Caco-2 (cell line): ENCODE measurements at places on chromosomes 5 and 9. TPM values are rescaled to one million over a fixed set of nuclear protein-coding genes. Genes with fewer than 3 reads are reported as not detected.
A peak's percentile ranks its signal among the peaks of the same experiment; 100 is the strongest.

DNA sequence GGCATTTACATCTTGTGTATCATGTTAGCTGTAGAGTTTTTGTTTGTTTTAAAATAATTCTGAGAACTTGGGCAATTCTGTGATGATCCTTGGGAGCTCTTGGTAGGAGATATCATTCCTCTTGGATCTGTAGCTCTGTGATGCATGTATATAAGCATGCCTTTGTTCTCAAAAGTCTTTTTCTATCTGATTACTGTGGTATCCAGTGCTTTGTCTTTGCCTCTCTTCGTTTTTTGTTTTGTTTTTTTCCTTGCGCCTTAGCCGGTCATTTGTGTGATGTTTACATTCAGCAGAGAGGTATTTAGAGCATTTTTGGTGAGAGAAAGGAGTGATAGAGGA, 110.0 kb downstream of the PAM start:
- DNase-seq = no peak

GRCh38 chr5:35038891-35039290, 8.9 kb downstream of the AGXT2 start:
- no peak for DNase-seq

DNA sequence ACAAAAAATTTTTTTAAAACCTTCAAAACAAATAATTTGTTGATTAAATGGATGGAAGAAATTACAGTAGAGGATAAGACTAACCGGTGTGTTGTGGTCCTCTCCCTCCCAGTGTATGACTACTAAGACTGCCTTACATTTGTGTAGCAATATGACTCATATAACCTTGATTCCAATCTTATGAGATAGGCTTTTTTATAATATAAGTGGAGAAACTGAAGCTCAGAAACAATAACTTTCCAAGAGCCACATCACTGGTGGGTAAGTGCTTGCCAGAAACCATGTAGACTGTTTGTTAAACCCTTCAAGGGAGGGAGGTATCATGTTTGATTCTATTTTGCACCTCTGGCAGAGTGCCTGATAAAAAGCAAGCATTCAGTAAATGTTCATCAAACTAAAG, 47.5 kb downstream of the NLN start:
- DNase-seq = no peak

DNA sequence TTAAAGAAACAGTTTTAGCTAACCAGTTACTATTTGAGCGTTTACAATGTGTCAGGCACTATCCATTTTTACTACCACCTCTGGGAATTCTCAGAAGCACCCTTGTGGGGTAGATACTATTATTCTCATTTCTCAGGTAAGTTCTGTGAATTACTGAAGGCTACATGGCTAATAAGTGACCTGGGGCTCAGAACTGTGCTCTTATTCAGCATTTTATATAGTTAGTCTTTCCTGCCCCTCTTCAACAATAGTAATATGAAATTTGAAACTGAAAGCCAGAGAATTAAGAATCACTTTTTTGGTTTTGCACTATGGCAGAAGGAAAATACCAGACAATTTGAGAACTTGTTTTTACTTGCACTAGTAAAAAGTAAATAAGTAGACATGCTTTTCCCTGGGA, 11.8 kb downstream of the ELL2 start:
- no peak for DNase-seq

DNA sequence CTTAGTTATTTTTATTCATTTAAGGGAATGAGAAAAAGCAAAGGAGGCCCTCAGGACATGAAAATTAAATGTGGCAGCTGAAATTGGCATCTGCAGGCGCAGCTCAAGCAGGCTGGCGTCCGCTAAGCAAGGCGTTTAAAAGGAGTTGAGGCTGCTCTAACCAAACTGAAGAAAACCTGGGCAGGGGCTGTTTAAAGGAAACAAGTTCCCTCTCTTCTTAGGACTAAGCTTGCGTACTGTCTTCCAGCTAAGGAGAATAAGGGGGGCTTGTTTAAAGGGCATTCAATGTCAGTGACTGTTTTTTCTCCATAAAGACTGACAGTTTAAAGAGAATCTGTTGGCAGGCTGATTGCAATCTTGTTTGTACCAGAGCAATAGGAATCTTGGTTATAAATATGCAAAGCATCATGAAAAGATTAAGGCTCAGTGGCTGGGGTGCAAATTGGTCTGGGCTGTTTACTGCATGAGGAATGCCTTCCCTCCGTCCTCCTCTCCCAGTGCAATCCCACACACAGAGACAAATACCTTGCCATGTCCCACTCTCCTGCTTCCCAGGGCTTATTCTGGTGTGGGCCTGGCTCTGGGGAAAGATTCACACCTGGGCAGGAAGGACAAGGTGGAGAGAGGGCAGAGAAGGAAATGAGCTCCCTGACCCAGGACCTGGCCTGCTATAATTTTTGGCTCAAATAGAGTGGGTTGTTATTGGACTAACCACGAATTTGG, 85.9 kb upstream of the LIFR start:
- DNase-seq = no peak

- DNase-seq = peak; percentile 59
Observed at GRCh38 chr5:124599028-124599973, 147.1 kb downstream of the ZNF608 start.

GRCh38 chr5:389891-390622, 52.9 kb upstream of the EXOC3 start:
- no peak for DNase-seq

- no peak for DNase-seq
Observed at GRCh38 chr9:33795819-33796218, 458 bp downstream of the PRSS3 start.

DNA sequence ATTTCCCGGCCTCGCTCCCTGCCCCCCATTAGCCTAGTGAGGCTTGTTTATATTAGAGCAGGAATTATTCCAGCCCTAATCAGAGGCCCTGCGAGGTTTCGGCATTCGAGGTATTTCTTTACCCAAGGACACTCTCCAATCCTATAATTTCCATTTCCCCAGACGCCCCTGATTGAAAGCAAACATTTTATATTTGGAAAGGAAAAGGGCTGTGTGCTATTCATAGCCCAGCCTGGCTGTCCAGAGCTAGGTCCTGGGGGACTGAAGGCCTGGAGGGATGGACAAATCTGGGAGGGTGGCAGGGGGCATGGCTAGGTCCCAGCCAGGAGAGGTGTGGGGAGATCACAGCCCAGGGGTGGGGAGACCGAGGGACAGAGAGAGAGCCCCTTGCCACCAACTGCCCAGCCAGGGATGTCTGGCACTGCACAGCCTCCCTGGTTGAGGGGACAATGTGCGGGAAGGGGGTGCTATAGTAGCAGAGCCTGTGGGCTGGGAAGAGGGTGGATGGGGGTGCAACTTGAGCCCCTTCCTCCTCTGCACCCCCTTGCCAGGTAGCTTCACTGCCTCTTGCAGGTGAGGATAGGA, 125.1 kb downstream of the BARX1 start:
- no peak for DNase-seq

DNA sequence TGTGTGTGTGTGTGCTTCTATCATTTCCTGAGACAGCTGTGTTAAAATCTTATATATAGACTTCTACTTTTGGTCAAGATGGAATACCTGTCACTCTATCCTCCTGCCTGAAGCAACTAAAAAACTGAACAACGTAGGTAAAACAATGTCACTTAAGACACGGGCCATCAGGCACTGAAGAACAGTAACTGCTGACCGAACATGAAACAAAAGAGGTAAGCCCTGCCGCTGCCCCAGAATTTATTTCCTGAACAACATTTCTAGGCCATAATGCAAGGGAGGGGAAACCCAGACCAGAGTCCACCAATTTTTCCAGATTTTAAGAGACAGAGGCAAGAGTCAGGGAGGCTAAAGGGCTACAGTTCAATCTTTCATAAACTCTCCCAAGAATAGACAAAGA, 156.0 kb downstream of the CDC42SE2 start:
- DNase-seq = no peak

DNA sequence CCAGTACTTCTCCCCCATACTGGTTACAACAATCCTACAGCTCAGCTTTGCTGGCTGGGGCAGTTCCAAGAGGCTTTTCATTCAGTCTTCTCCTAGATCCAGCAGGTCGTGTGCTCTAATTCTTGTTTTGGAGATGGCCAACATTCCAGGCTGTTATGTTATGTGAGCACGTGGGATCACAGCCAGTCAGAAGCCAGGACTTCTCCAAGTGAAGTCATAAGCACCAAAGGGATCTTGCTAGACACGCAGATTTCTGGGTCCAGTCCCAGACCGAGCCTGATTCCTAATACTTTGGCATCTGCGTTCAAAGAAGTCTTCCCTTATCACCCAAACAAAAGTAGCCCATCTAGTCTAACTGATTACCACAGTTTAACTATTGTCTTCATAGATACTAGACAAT, 1.4 kb upstream of the LARP1 start:
- peak; percentile 53 for DNase-seq

DNA sequence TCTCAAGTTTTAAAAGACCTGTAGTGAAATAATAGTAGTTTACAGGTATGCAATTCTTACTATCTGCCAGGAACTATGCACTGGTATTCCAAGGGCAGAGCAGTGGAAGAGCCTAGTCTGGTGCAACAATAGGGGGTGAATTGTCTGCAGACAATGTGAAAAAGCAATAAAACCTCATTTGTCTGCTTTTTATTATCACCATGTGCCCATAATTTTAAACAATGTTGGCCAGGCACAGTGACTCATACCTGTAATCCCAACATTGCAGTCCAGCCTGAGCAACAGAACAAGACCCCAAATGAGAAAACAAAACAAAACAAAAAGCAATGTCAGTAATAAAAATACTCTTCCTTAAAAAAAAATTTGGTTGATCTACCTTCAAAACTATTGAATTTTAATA, 12.2 kb upstream of the SLC44A1 start:
- no peak for DNase-seq

DNA sequence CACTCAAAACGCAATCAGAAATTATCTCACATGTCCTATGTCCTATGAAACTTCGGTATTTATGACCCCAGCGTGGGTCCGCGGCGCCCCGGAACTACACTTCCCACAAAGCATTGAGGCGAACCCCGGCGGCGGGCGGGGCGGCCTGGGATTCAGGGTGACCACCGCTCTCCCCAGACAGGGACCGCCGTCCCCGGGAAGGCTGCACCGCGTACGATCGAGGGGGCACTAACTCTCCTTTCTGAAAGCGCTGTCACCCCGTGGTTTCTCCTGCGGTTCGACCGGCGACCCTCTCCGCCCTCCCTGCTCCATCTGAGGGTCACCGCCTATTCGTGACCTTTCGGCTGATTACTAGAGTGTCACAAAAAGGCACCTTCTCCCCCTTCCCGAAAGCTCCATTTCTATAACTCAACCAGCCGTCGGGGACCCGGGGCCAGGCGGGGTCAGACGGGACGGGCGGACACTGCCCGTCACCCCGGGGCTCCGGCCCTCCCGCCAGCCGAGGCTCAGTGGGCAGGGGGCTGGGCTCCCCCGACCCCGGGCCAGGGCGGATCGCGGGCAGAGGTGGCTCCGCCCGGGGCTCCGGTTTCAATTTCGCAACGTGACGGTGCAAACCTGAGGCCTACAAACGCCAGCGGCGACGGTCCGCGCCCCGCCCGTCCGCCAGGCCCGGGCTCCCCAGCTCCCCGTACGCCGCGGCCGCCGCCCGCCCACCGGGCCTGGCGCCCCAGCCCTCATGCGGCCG, 1.3 kb downstream of the ECPAS start:
- DNase-seq = peak; percentile 86

- no peak for DNase-seq
Observed at GRCh38 chr9:113042884-113043657, 13.5 kb downstream of the ZFP37 start.

- no peak for DNase-seq
Observed at GRCh38 chr9:120865809-120866208, 11.2 kb downstream of the PHF19 start.

DNA sequence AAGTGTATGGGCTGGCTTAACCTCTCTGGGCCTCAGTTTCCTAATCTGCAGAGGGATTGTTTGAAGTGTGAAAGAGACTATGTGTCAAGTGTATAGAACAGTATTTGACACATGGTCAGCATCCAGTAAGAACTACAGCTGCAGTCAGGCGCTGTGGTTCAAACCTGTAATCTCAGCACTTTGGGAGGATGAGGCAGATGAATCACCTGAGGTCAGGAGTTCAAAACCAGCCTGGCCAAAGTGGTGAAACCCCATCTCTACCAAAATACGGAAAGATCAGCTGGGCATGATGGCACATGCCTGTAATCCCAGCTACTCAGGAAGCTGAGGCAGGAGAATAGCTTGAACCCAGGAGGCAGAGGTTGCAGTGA, 31.9 kb upstream of the STING1 start:
- DNase-seq = no peak

GRCh38 chr5:115480271-115480670, 64.3 kb downstream of the FEM1C start:
- no peak for DNase-seq

- no peak for DNase-seq
Observed at GRCh38 chr9:105057551-105057950, 129.6 kb upstream of the ABCA1 start.

- DNase-seq = no peak
Observed at GRCh38 chr9:73855206-73855605, 641.9 kb upstream of the RORB start.

DNA sequence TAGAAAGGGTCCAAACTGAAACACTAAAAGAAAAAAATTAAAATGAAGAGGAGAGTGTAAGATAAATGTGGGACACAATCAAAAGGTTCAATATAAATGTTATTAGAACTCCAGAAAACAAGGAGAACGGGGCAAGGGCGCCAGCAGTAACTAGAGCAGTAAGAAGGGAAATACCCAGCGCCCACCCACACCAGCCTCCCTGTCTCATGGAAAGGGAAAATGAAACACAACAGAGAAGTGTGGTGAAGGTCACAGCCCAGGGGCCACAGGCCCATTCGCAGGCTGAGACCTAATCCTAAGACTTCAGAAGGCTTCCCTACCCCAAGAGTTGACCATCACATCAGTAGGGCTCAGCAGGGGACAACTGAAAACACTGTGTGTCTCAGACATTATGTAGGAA, 45.8 kb upstream of the CLK4 start:
- DNase-seq = no peak

DNA sequence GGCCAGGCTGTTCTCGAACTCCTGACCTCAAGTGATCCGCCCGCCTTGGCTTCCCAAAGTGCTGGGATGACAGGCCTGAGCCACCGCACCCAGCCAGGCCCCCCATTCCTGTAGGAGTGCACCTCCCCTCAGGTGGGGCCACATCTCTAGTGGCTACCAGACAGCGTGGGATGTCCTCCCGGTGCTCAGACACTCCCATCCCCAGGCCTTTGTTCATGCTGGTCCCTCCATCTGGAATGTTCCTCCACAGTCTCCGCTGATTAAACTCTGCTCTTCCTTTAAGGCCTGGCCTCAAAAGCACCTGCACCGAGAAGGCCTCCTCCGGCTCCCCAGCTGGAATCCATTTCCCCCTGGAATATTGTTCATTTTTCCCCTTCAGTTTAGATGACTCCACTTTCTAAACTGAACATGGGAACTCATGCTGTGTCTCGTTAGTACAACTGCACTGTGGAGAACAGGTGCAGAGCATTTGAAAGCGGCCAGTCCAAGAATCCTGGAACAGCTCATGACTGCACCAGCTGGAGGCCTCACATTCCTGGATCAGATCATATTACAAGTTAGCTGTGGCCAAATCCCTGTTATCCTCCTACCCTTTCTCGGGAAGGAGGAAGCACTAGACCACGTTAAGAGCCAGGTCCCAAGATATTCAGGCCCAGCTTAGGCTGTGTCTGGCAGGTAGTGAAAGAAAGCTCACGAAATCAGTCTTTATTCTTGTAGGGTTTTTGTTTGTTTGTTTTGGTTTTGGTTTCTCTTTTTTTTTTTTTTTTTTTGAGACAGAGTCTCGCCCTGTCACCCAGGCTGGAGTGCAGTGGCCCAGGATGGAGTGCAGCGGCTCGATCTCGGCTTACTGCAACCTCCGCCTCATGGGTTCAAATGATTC, 10.8 kb upstream of the PRRC2B start:
- peak; percentile 70 for DNase-seq

CFAP77 gene
- not detected in 2 replicates for total RNA-seq

HTR4 gene
- not detected in 2 replicates for total RNA-seq

PCDHGA8 gene
- total RNA-seq = 0.14 and 0.18 TPM in 2 replicates

FGF1 gene
- total RNA-seq = not detected in 2 replicates

IL5 gene
- not detected in 2 replicates for total RNA-seq

MEF2C gene
- total RNA-seq = 1.5 and 1.9 TPM in 2 replicates
